ENCODE measurements at places on chromosomes 7 and 10. TPM values are rescaled to one million over a fixed set of nuclear protein-coding genes. Genes with fewer than 3 reads are reported as not detected.

CC2D2B gene
- 12.2 TPM for total RNA-seq

DNA sequence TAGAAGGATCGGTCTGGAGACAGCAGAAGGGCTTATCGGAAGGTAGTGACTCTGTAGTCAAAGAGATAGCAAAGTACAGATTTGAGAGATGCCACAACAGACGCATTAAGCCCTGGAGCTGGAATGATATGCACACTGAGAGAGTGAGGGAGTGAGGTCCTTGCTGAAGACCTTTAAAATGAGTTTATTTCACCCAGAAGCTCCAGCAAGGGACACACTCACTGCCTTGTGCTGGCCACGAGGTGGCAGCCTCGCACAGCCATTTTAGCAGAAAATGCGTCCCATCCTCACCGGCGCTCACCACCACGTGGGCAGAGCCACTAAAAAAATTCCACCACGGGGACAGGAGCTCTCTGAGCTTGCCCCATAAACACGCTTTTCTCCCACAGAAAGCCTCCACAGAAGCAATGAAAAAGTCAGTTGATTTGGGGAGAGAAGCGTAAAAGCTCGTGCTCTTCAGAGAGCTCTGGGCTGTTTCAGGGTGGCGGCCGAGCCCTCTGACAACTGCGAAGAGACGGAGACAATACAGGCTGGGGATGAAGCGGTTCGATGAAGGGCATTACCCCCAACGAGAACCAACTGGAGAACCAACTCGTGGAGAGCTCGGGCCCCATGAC is 163.0 kb upstream of the KLF14 start:
- H3K4me1 ChIP-seq, result no peaks in the 10 kb centered on the region
- no peaks in the 10 kb centered on the region for H3K27me3 ChIP-seq
- no peak overlapping the region for H3K4me3 ChIP-seq
- no peaks in the 10 kb centered on the region for H3K36me3 ChIP-seq
- H3K27ac ChIP-seq, result no peak overlapping the region

GRCh38 chr10:32161586-32161985 is 105.4 kb upstream of the KIF5B start:
- H3K27ac ChIP-seq, result no peak overlapping the region
- no peaks in the 10 kb centered on the region for H3K4me1 ChIP-seq
- H3K4me3 ChIP-seq, result no peak overlapping the region
- DNase-seq, result no peak

YKT6 gene
- total RNA-seq, result 73.1 TPM

Measured in aorta (tissue), 5 donors.